ENCODE measurements at places on chromosomes 4 and X. TPM values are rescaled to one million over a fixed set of nuclear protein-coding genes. Genes with fewer than 3 reads are reported as not detected.

The GYG2 gene
- polyA plus RNA-seq: 0.73 TPM

DNA sequence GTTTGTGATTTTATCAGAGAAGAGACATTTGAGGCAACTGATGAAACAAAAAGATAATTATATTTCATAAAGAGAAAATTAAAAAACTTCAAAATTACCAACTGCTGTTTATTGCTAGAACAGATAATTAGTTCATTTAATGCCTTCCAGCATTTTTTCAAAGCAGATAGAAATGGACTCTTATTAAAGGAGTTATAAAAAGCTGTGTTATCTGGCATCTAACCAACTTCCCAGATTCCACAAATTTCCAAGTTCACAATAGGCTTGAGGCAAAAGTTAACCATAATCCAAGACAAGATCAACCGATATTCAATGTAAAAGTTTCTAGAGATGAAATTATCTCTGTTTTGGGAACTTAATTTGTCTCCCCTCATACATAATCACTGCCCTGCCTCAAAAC, 152.4 kb downstream of the TSPAN5 start:
- DNase-seq: no peak

DNA sequence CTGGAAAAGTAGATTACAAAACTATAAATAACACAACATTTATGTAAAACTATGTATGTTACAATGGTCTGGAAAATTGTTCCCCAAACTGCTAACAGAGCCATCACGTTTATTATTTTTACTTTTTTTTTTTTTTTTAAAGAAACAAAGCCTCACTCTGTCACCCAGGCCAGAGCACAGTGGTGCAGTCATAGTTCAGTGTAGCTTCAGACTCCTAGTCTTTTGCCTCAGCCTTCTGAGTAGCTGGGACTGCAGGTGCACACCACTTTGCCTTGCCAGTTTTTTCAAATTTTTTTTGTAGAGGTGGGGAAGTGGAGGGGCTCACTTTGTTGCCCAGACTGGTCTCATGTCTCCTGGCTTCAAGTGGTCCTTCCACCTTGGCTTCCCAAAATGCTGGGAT, 180.1 kb upstream of the SPRY1 start:
- DNase-seq: no peak

- no peak for DNase-seq
Measured at GRCh38 chrX:139600105-139600504, 69.6 kb downstream of the F9 start.

The GPRIN3 gene
- polyA plus RNA-seq: 3.0 TPM

- DNase-seq: no peak
Measured at GRCh38 chr4:176879380-176880116, 86.8 kb upstream of the VEGFC start.

DNA sequence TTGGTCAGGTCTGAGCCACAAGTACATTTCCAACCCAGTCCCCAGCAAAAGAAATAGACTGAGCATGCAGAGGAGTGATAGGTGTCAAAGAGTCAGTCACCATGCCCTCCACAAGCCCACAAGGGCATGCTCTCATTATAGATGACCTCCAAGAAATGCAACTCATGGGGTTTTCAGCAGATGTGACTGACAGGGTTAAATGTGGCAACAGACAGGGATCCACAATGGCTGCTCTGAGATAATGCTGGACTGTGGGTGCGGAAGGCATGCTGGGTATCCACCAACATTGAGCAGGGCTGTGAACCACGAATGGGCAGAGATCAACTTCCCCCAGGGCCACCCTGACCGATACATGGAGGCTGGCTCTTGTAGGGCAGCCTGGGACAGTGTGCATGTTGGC, 115.8 kb downstream of the BCOR start:
- DNase-seq: no peak

The IGSF1 gene
- 0.19 TPM for polyA plus RNA-seq

The MND1 gene
- 0.20 TPM for polyA plus RNA-seq

GRCh38 chr4:879729-880077, 52.4 kb downstream of the GAK start:
- no peak for DNase-seq

The PDE5A gene
- 4.3 TPM for polyA plus RNA-seq

DNA sequence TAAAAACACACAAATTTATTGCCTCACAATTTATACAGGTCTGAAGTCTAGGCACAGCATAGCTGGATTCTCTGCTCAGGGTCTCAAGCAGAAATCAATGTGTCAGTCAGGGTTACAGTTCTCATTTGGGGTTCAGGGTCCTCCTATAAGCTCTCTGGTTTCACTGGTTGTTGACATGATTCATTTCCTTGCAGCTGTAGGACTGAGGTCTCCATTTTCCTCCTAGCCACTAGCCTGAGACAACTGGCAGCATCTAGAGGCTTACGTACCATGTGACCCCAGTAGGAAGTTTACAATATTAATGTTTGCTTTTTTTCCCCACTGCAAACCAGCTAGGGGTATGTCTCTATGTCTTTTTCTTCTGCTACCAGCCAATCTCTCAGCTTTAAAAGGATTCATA, 102.5 kb downstream of the CPEB2 start:
- DNase-seq: no peak

- DNase-seq: no peak
Measured at GRCh38 chr4:8188085-8188484, 11.0 kb upstream of the SH3TC1 start.

DNA sequence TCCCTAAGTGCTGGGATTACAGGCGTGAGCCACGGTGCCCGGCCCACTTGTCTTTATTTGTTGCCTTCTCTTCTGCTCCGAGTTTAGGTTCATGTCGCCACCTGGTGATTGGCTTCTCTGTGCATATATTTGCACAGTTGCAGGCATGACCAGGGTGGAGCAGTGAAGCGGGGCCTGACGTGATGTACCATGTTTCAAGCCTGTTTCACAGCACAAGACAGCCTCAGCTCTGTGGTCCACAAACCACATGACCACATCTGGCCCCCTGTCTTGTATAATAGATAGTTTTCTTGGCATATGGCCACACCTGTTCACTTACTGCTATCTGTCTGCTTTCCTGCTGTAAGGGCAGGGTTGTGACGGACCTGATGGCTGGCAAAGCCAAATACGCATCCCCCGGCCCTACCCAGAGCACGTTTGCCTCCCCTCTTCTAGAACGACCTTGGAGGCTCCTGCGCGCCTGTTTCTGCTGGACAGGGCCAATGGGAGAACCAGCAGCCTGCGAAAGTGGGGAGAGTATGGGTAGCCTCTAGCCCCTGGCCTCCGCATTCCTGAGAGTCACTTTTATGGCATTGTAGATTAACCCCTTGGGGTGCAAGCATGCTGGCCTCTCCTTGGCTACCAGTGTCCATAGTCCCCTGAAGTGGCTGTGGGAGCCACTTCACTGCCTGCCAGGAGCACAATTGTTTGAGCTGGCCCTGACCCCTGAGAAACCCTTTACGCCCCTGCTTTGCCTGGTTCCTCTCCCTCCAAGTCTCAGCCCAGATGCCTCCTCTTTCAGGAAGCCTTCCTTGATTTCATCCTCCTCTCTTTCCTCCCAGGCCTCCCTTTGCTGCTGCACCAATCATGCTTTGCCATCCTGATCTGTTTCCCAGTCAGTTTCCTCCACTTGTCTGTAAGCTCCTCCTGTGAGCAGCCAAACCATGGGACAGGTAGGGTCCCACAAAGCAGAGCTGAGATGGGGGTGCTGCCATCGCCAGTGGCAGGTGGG, 6.0 kb upstream of the SH3TC1 start:
- no peak for DNase-seq

- DNase-seq: no peak
Measured at GRCh38 chr4:52856801-52857200, 5.3 kb upstream of the RASL11B start.

GRCh38 chrX:56738670-56739069, 9.6 kb downstream of the NBDY start:
- no peak for DNase-seq

DNA sequence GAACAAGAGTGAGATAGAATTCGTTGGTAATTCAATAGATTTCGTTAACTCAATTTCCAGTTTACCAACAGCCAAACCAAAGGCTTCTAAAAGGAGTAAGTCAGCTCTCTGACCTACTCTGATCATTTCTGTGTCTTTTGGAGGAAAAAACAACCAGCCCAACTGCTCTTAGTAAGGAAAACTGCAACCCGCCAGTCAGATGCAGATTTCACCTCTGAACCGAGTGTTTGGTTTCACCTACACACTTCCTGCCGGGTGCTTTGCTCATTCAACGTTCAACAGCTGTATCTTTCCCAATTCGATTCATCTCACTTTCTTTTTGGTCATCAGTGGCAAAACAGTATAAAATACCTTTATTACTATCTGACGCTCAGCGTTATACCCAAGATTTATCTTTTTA, 24.5 kb downstream of the TMSB4X start:
- DNase-seq: no peak

GRCh38 chr4:186592445-186592844, 37.1 kb upstream of the MTNR1A start:
- DNase-seq: no peak

GRCh38 chr4:15756361-15756861, 21.7 kb upstream of the CD38 start:
- DNase-seq: no peak

GRCh38 chr4:66014146-66014765, 344.0 kb upstream of the EPHA5 start:
- DNase-seq: no peak

DNA sequence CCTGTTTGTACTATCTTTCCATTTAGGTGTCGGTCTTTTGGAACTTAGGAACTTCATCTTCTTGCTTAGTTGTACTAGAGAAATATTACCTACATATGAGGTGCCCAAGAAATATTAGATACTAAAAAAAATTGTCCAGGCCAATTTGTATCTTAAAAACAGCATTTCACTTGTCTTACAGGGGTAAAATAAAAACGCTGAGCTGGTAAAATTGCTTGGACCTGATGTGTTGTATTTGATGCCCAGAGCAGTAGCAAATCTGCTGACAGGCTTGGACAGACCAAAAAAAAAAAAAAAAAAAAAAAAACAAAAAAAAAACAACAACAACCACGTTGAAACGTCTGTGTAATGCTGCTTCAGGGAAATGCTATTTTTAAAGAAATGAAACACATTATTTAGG, 150.4 kb upstream of the ARX start:
- no peak for DNase-seq

- DNase-seq: no peak
Measured at GRCh38 chr4:173464481-173464880, 65.5 kb downstream of the HAND2 start.

The SYNPO2 gene
- 29.1 TPM for polyA plus RNA-seq

- no peak for DNase-seq
Measured at GRCh38 chrX:43269201-43269600, 386.9 kb upstream of the MAOA start.

DNA sequence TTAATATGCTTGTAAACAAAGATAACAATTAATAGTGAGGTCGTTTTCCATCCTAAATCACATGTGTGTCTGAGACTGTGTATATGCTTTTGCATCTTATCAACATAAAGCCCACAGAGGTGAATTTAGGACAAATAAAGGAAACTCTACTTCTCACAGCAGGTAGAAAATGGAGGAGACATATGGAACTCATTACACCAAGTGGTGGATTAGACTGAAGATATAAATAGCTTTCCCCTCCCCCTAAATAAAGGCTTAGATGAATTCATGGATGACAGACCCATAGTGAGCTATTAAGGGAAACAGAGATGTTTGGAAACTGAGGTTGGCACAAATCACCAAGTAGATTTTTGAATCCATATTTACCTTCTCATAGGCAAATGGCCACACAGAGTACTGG, 79.7 kb downstream of the GRIA3 start:
- DNase-seq: no peak

The TSPYL2 gene
- 136 TPM for polyA plus RNA-seq

GRCh38 chrX:133999031-133999705, 13.8 kb upstream of the GPC3 start:
- no peak for DNase-seq

GRCh38 chrX:9342561-9343051, 122.3 kb upstream of the TBL1X start:
- DNase-seq: peak; percentile 77

- DNase-seq: no peak
Measured at GRCh38 chr4:187270154-187270553, 546.5 kb upstream of the FAT1 start.

The PPP2R3B gene
- polyA plus RNA-seq: 73.9 TPM

The RBM46 gene
- not detected for polyA plus RNA-seq

DNA sequence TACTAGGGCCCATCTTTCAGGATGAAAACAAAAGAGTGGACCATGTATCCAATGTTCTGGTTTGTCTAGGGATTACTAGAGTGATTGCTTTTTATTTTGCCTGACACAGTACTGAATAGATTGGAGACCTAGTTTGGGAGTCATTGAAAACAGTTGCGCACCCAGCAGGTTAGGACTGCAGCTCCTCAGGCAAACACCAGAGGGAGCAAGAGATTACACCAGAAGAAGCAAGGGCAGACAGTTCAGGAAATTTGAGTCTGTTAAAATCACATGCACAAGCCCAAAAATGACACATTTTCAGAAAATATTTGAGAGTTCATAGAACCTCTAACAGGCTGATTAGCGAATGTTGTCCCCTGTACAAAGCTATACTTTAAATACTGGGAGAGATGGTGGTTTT, 55.6 kb downstream of the CYLC1 start:
- no peak for DNase-seq

GRCh38 chr4:28755081-28755480, 1894.4 kb downstream of the STIM2 start:
- DNase-seq: no peak

DNA sequence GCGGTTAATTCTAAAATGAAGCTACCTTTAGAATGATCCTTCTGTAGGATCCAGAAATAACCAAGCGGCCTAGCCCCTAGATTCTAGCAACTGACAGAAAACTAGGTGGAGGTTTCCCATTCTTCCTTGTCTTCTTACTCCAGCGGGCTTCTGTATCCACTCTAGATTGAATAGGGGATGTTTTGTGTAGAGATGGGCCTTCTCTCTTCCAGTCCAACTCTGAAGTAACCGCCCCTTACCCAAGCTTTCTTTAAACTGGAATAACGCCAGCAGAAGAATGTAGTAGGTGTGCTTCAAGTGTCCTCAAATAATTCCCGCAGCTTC, 386 bp upstream of the TMEM184C start:
- no peak for DNase-seq

GRCh38 chr4:152485726-152486276, 50.1 kb downstream of the FBXW7 start:
- DNase-seq: no peak

DNA sequence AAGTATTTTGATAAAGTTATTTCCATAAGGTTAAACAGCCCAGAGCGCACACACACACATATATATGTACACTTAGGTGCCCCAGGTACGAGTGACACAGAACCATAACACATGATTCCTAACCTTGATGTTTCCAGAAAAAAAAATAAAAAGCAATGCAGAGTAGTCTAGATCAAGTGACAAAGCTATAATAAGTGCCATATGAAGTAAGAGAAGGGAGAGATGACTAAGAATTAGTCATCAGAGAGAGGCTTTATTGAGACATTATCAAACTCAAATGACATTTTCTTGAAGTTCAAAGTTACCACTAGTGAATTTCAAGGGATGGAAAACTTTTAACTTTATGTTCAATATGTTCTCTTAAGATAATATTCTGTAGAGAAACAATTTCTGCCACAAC, 215.0 kb downstream of the HTR2C start:
- no peak for DNase-seq

- DNase-seq: no peak
Measured at GRCh38 chr4:135192751-135193535, 991.4 kb upstream of the PABPC4L start.
